ENCODE measurements at places on chromosomes 1 and 21. TPM values are rescaled to one million over a fixed set of nuclear protein-coding genes. Genes with fewer than 3 reads are reported as not detected.

NR0B2 gene
- total RNA-seq: not detected

DNA sequence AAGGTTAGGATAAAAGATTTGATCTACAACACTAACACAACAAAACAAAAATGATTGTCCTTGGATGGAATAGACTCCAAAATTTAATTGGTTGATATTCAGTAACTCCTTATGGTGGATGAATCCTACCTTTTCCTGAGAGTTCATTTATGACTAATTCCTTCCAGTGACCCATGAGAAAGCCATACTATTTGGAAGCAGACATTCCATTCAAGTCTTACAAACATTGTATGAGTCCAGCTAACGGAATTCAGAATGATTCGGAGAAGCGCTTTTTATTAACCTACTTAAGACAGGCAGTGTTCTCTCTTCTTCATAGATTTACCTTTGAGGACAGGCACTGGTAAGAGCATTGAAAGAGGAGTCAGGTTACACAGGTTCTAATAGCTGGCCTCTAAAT is 155.6 kb upstream of the ZNF648 start:
- DNase-seq: peak; percentile 40

- no peak for DNase-seq
Measured at GRCh38 chr21:42124826-42125570, 53.9 kb downstream of the UMODL1 start.

DNA sequence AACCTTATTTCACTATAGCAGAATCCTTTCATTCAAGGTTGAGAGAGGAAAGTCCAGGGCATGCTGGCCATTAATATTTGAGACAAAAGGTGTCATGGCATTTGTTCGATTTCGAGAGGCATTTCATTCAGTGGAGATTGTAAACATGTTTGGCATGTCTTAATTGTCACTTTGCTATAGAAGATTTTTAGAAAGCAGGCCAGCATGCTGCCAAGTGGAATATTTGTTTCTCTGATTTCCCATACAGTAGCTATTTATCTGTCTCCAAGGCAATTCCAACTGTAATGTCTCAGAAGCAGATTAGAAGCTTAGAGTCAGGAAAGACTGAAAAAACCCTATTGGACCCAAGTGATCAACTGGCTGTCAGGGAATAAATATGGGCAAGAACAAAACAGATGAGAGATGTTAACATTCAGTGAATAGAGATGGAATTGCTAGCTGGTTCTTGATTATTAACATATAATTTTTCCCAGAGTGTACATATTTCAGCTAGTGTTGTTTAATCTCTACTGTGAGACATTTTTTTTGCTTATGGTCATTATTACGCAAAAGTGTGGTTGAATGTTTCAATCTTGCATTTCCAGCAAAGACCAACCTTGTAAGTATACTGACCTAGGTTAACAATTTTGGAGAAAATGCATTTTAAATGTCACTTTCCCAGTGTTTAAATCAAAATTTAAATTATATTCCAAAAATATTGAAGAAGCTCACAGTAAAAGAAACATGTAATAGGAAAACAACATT is 174.6 kb downstream of the KCNK2 start:
- no peak for DNase-seq

OR6K3 gene
- total RNA-seq: not detected

- no peak for DNase-seq
Measured at GRCh38 chr1:171220081-171220420, 28.2 kb upstream of the FMO1 start.

- DNase-seq: no peak
Measured at GRCh38 chr1:185776522-185776921, 42.3 kb downstream of the HMCN1 start.

XCL1 gene
- not detected for total RNA-seq

Measured in PC-9 (cell line).